ENCODE measurements at places on chromosomes 6 and 20.

- DNase-seq, result no peak
These were observed 3.9 kb downstream of the DOK5 start for GRCh38 chr20:54479138-54479906.

GRCh38 chr20:4112481-4113421, 97.4 kb upstream of the RNF24 start:
- peak; percentile 61 for DNase-seq

DNA sequence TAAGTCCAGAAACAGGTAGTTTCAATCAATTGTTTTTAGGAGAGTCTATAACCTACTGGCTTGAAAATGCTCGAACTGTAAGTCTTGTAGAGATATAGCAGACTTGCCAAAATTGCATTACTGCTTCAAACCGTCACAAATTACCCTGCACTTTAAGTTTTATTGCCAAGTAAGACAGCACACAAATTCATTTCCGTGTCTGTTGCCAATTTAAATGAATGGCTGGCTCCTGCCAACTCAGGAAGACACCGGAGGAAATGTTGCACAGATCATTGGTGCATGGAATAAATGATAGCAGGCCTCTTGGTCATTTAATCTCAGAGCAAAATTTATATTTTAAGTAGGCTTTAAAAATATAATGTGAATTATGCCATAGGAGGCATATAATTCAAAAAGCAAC, 438.1 kb downstream of the HACE1 start:
- DNase-seq, result no peak

DNA sequence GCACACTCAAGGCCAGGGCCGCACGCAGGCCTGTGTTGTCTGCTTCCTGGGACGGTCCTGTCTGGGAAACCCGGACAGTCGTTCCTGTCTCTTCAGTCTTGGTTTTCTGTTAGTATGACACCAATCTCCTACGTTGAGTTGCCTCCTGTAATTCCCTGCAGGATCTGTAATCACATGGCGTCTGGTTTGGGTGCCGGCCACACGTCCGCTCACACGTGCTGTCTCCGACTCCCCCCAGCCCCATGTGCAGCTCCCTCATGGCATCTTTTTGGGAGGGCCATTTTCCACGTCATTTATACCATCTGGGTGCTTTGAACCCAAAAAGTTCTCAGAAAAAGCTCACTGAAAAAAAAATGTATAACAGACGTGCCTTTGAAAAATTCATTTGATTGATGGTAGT, 23.2 kb downstream of the DLL1 start:
- no peak for DNase-seq

DNA sequence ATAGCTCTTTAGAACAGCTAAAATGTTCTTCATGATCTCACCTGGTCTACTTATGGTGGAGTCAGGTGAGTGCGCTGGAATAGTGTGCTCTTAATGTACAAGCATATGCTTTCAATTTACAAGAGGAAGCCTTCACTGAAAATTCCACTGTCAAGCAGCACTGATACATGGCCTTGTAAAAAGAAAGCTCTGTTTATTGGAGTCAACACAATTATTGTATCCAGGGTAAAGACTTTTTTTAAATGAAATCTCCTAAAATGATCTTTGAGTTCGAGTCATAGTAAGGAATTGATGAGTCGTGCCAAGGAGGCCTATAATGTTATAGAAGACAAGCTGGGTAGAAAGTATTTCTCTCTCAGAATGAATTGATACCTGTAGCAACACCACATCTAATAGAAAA, 41.6 kb upstream of the CARMIL1 start:
- DNase-seq, result no peak

GRCh38 chr20:47481330-47482216, 20.1 kb upstream of the NCOA3 start:
- DNase-seq, result no peak

- no peak for DNase-seq
These were observed 15.6 kb upstream of the MAS1 start for GRCh38 chr6:159875194-159875593.

DNA sequence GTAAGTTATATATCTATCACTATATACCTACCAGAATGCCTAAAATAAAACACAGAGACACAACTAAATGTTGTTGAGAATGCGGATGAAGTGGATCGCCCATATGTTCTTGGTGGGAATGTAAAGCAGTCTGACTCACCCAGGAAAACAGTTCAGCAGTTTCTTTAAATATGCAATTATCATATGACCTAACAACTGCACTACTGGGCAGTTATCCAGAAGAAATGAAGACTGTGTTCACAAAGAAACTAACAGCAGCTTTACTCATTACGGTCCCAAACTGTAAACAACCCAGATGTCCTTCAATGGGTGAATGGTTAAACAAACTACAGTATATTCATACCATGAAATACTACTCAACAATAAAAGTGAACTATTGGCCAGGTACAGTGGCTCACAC, 14.3 kb upstream of the ZC3H12D start:
- DNase-seq, result peak; percentile 23

- DNase-seq, result no peak
These were observed 23.2 kb downstream of the RIN2 start for GRCh38 chr20:19781235-19781634.

DNA sequence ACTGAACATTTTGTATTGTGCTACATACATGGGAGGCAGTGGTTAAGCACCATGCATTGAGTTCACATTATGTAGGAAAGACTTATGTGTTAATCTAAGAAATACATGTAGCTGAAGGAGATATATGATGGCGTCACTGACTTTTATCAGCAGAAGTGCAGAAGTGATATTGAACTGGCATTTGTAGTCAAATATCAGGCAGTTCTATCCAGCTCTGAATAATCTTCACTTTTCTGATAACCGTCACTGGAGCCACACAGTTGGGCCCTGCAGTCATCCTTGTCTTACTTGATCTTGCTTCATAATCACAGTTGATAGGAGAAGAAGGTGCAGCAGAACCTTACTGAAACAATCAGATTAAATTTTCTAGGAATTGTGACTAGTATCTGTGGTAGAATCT, 26.4 kb downstream of the CRISP1 start:
- no peak for DNase-seq

GRCh38 chr20:16128538-16129106, 444.6 kb downstream of the KIF16B start:
- DNase-seq, result no peak

GRCh38 chr6:118651282-118652050, at the start of gene CEP85L:
TSS of gene CEP85L (minus strand) at chr6:118651591. CDS start at chr6:118651269, 322 bp downstream.
- DNase-seq, result peak; percentile 92

- peak; percentile 62 for DNase-seq
These were observed 164.4 kb downstream of the SIM1 start for GRCh38 chr6:100300221-100300736.

GRCh38 chr20:23092384-23092756, 6.2 kb upstream of the CD93 start:
- no peak for DNase-seq

GRCh38 chr20:5374171-5374570, 57.4 kb upstream of the PROKR2 start:
- DNase-seq, result no peak

GRCh38 chr6:118918329-118918725, 16.6 kb downstream of the MCM9 start:
- no peak for DNase-seq

GRCh38 chr6:143262859-143263258, 187.6 kb downstream of the ADAT2 start:
- no peak for DNase-seq

GRCh38 chr20:59412181-59412580, 111.8 kb downstream of the EDN3 start:
- no peak for DNase-seq

GRCh38 chr6:126077810-126078776, 91.8 kb downstream of the TRMT11 start:
- DNase-seq, result no peak

GRCh38 chr6:117932676-117933075, 25.6 kb downstream of the SLC35F1 start:
- no peak for DNase-seq

DNA sequence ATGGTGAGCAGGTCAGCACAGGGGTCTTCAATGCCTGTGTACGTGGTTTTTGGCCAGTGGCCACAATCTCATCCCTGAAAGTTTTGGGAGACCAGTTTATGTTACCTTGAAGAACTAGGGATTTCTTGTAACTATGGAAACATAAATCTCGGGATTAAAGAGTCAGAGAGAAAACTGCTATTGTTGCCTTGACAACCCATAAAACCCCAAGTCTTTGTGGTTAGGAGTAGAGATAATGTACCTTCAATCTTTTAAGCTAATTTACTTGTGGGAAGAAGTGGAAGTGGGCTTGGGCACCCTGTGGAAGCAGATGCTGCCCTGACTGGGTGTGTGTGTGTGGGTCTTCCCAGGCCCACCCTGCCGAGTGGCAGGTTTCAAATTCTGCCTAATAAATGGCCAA, 46.1 kb upstream of the ZNF831 start:
- no peak for DNase-seq

DNA sequence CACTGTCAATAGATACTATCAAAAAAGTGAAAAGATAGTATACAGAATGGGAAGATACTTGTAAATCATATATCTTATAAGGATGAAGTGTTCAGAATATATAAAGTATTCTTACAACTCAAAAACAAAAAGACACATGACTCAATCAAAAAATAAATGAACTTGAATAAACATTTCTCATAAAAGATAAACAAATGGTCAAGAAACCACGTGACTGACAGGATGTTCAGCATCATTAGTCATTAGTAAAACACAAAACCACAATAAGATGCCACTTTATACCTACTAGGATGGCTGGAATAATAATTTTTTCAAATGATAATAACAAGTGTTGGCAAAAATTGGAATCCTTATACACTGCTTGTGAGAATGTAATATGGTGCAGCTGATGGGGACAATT, 729.1 kb upstream of the HS3ST5 start:
- no peak for DNase-seq

GRCh38 chr20:2652724-2653555, 508 bp downstream of the NOP56 start:
- DNase-seq, result peak; percentile 30

DNA sequence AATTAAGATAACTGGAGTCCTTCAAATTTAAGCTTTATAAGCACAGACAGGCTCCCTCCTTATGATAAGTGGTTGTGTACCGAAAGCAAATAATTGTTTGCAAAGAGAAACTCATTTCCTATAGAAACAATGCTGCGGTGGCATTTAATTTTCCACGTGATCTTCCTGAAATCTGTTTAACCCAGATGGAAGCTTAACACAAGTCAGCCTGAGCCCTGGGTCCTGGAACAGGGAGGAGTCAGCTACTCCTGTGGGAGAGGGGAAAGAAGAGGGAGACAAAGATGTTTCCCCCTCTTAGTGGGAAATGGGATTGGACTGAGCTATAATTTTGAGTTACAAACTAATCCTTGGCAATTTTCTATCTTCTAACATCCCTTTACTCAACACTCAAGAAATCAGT, 136.5 kb downstream of the ELOVL4 start:
- no peak for DNase-seq

DNA sequence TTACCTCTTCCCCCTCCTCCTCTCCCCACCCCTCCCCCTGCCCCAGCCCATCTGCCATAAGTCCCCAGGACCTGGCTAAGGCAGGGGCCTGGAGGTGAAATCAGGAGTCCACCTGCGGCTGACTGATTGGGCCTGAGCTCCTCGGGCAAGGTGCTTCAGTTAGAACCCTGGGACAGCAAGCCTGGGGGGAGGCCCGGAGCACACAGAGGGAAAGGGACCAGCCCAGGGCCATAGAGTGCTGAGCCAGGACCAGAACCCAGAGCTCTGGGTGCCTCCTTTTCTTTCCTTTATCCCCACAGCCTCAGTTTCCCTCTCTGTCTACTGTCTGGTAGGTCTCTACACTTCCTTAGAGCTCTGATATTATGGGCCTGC, 35.7 kb upstream of the VEGFA start:
- DNase-seq, result no peak

GRCh38 chr6:163392533-163392932, 22.0 kb upstream of the QKI start:
- DNase-seq, result peak; percentile 21

- no peak for DNase-seq
These were observed 25.4 kb upstream of the BHLHE23 start for GRCh38 chr20:63032026-63032800.

GRCh38 chr6:6900569-6901204, 207.1 kb upstream of the RREB1 start:
- DNase-seq, result no peak

GRCh38 chr6:74280130-74280692, 584.2 kb downstream of the CD109 start:
- DNase-seq, result no peak

DNA sequence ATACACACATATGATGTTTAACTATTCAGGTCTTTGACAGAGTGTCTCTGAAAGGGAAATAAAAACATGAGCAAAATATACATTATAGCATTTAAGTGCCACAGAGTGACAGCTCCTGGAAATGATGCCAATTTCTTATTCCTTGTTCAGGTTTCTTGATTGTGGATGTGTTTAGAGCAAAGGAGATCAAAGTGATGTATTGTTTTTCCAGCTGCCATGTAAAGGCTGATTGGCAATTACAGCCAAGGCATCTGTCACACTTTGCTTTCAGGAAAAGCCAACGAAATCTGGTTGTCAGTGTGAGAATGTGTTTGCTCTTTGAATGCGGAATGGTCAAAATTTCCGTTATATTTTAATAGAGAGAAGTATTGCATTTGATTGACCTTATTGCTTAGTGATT, 347.8 kb upstream of the FLRT3 start:
- no peak for DNase-seq

DNA sequence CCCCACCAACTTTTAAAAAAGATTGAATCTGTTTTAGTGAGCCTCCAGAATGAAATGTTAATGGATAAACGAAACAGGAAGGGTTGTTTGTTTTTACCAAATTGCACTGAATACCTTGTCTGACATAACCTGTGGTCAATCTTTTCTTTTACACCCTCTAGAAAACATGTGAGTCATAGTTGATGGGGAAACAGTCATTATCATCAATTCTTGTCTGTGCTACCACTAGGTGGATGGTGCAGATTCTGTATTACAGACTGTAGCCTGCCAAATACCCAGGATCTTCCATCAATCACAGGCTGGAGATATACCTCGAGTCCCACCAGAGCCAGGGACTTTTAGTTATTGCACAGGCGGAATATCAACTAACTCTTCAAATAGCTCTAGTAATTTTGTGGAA, 29.5 kb upstream of the PKIB start:
- DNase-seq, result no peak

- DNase-seq, result no peak
These were observed 130.4 kb downstream of the PTPRK start for GRCh38 chr6:128389820-128390534.

- no peak for DNase-seq
These were observed 106.6 kb downstream of the DLL1 start for GRCh38 chr6:170184316-170184715.

DNA sequence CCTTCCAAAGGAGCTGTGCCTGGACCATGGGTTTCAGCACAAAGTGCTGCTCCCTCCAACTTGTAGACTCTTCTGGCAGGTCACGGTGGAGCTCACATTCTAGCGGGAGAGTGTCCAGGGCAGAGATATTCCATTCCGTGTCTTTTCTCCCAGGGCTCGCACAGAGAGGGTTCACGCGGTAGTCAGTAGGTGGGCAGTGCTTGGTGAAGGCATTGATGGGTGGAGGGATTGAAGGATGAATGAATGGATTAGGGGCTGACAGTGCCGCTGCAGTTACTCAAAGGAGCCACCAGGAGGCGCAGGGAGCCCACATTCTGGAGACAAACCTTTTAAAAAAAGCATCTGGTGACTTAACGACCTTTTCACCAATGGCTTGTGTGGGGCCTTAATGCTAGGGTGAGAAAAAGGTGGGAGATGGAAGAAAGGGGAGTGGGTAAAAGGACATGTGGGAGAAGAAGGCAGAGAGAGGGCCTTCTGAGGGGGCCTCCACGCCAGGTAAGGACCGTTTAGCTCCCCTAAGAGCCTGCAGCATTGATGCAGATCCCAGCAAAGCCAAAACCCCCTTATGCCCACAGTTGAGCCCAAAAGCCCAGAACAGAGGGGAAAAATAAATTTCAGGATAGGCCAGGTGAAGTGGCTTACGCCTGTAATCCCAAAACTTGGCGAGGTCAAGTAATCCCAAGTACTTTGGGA, 17.5 kb upstream of the FAM110A start:
- peak; percentile 30 for DNase-seq
